ENCODE measurements at places on chromosomes 6 and 20. TPM values are rescaled to one million over a fixed set of nuclear protein-coding genes. Genes with fewer than 3 reads are reported as not detected.
A peak's percentile ranks its signal among the peaks of the same experiment; 100 is the strongest.

GRCh38 chr6:36598739-36599318 lies 4.7 kb downstream of the SRSF3 start:
- DNase-seq: no peak
- peaks cover 83% of the 10 kb centered on the region for H3K36me3 ChIP-seq
- no peaks in the 10 kb centered on the region for H3K27me3 ChIP-seq
- peak overlapping the region; percentile 78 for H3K4me3 ChIP-seq
- peaks cover 30% of the 10 kb centered on the region for H3K4me1 ChIP-seq
- peak overlapping the region; percentile 94 for H3K27ac ChIP-seq

GRCh38 chr20:18511571-18511970 lies 3.8 kb downstream of the SEC23B start:
- no peak overlapping the region for H3K27ac ChIP-seq
- no peak overlapping the region for H3K4me3 ChIP-seq
- H3K36me3 ChIP-seq: peaks cover 49% of the 10 kb centered on the region
- peaks cover 7% of the 10 kb centered on the region for H3K4me1 ChIP-seq
- DNase-seq: no peak

GRCh38 chr6:147974376-147974775 lies 368.3 kb upstream of the SASH1 start:
- H3K27ac ChIP-seq: no peak overlapping the region
- no peaks in the 10 kb centered on the region for H3K4me1 ChIP-seq
- no peak for DNase-seq

DNA sequence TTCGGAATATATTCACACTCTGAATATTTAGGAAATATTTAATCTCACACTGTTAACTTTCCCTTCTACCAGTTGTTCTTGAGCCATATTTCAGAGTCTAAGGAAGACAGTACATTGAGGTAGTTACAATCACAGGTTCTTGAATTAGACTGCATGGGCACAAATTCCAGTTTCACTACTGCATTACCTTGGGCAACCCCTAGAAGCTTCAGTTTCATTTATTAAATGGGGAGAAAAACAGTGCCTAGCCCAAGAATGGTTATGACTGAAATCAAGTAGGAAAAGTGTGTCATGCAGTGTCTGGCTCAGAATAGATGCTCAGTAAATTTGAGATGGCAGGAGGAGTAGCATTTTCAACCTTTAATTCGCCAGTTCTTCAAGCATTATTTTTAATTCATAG lies 124.5 kb upstream of the SAMD5 start:
- no peaks in the 10 kb centered on the region for H3K4me1 ChIP-seq
- no peaks in the 10 kb centered on the region for H3K27me3 ChIP-seq
- DNase-seq: no peak
- no peak overlapping the region for H3K27ac ChIP-seq

The TRIM31 gene
- total RNA-seq: not detected

The TNNC2 gene
- 0.59 TPM for total RNA-seq

Measured in GM23338 (cell line).